Tracheal epithelial cell (primary cell): ENCODE measurements at places on chromosomes 5 and 9. TPM values are rescaled to one million over a fixed set of nuclear protein-coding genes. Genes with fewer than 3 reads are reported as not detected.

ARHGEF39 gene
- total RNA-seq, result 1.3 and 4.6 TPM in 2 replicates

RNF130 gene
- total RNA-seq, result 32.2 and 38.8 TPM in 2 replicates

PCA3 gene
- not detected in 2 replicates for total RNA-seq

CTXN3 gene
- total RNA-seq, result not detected in 2 replicates

OR1Q1 gene
- total RNA-seq, result not detected in 2 replicates
